Mesothelial cell of epicardium (in vitro differentiated cells): ENCODE measurements at places on chromosomes 4 and X. TPM values are rescaled to one million over a fixed set of nuclear protein-coding genes. Genes with fewer than 3 reads are reported as not detected.

The NPNT gene
- total RNA-seq: 53.8 to 68.6 TPM (median 53.9 TPM) in 3 replicates

- no peak overlapping the region for H3K27ac ChIP-seq
- H3K4me3 ChIP-seq: no peak overlapping the region
- no peaks in the 10 kb centered on the region for H3K27me3 ChIP-seq
- H3K4me1 ChIP-seq: no peaks in the 10 kb centered on the region
Measured at GRCh38 chr4:166432842-166433241, 559.8 kb downstream of the TLL1 start.

DNA sequence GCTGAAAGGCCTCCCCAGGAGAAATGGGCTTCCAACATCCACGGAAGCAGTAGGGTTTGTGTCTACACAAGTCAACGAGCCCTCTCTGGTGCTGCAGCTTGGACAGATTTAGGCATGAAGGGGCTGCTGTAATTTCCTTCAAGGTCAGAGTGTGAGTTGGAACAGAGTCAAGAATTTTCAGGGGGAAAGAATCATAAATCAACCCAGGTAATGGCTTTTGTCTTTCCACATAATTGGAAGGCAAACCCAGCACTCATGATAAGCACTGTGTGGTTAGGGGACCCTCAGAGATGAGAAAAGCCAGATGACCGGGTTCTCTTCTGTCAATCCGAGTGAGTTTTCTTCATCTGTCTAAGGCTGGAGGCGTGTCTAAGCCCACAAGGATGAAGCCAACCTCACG, 78.6 kb upstream of the MXRA5 start:
- H3K27ac ChIP-seq: peak overlapping the region; percentile 74
- H3K4me1 ChIP-seq: peaks cover 6% of the 10 kb centered on the region

DNA sequence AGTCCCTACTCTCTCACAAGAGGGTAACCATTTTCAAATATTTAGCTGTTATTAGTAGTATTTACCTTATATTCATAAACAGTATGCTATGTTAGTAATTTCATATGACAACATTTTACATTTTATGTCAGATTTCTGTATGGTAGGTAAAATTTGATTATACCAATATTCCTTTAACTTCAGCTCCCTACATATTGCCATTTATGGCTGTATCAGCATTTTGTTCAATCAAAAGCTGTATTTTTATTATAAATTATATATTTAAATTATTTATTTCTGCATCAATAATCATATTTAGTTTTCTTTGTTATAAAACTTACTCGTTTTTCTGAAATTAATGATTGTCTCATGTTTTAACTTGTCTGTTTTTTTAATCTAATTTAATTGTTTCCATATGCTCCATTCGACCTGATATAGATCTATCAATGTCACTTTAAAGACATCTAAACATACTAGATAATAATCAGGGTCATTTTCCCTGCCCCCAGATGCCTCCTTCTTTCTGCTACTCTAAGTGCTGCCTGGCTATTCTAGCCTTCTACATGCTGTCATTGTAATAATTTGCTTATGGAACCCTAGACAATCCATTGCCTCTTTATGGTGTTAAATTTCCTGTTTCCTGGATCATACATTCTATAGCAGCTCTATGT, 1976.7 kb upstream of the ADGRL3 start:
- H3K4me1 ChIP-seq: peaks cover 1% of the 10 kb centered on the region

DNA sequence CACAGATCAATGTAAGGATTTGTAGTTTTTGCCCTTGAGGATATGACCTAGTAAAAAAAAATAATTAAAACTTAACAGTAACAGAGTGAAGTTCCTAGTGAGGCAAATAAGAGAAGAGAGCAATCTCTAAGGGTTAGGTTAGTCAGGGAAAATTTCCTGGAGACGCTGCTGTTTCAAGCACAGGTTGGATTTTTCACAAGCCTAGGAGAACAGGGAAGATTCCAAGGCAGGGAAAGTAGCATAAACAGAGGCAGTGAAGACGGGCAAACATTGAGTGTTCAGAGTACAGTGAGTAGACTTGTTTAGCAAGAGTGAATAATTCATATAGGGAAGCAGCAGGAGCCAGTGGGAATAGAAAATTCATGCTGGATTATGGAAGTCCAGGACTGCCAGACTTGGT, 212.8 kb downstream of the SPANXN3 start:
- H3K4me1 ChIP-seq: peaks cover 3% of the 10 kb centered on the region
- H3K27ac ChIP-seq: no peak overlapping the region
- H3K36me3 ChIP-seq: no peaks in the 10 kb centered on the region
- no peaks in the 10 kb centered on the region for H3K27me3 ChIP-seq
- DNase-seq: no peak

- no peaks in the 10 kb centered on the region for H3K4me1 ChIP-seq
- DNase-seq: no peak
- H3K36me3 ChIP-seq: peaks cover 2% of the 10 kb centered on the region
- H3K4me3 ChIP-seq: no peak overlapping the region
- H3K27ac ChIP-seq: no peak overlapping the region
Measured at GRCh38 chr4:189765736-189766135, 174.9 kb upstream of the FRG1 start.

- peaks cover 17% of the 10 kb centered on the region for H3K27me3 ChIP-seq
- H3K36me3 ChIP-seq: no peaks in the 10 kb centered on the region
- no peak overlapping the region for H3K27ac ChIP-seq
- no peak for DNase-seq
- peaks cover 9% of the 10 kb centered on the region for H3K4me1 ChIP-seq
- H3K4me3 ChIP-seq: no peak overlapping the region
Measured at GRCh38 chr4:129223945-129224344, 128.0 kb downstream of the C4orf33 start.
